Breast epithelium (tissue), 4 donors: ENCODE measurements at places on chromosomes 7 and 10.

DNA sequence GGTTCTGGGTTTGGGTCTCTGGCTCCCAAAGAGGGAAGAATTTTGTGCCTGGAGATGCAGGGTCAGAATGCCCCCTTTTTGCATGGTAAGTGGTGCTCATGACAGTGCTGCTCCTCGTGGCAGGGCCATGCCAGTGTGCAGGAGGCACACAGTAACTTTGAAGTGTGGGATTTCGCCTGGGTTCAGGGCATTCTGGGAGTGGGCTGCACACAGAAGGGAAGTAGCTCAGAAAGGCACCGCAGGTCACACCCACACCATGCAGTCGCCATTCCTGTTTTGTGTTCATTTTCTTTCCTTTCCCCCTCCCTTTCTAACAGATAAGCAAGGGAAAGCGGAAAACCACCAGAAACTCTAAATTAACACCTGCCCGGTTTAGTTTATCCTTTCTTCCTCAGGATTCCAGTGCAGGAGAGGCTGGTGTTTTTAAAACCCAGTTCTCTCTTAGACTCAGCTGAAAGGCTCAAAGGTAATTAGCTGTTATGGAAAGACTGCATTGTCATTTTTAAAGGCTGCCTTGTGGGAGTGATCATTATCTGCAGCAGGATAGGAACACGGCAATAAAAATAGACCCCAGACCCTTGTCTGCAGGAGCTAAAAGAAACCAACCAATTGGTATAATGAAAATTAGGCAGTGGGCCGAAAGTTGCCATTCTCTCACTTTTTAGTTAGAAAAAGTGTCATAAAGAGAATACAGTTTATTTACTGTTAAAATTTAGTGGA, 50.2 kb downstream of the EEPD1 start:
- DNase-seq = no peak
- H3K4me3 ChIP-seq = no peak overlapping the region
- H3K4me1 ChIP-seq = no peaks in the 10 kb centered on the region

- DNase-seq = no peak
- no peak overlapping the region for H3K4me3 ChIP-seq
- no peaks in the 10 kb centered on the region for H3K36me3 ChIP-seq
- no peak overlapping the region for H3K27ac ChIP-seq
Measured at GRCh38 chr7:121003986-121004685, 15.6 kb downstream of the CPED1 start.

DNA sequence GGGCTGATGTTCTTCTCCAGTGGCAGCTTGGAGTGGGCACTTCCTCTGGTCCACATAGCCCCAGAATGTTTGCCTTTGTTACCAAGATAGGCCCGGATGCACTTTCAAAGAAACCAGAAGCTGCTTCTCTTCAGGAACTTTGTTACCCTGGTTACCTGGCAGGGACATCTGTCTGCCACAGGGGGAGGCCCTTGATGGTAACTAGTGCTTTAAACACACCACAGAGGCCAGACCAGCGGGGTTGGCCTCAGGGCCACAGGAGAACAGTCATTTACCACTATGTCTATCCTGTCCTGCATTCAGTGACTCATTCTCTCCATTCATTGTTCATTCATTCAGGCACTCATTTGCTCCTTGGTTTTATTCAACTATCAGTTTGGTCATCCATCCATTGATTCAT, 11.9 kb upstream of the PLEKHA1 start:
- H3K4me1 ChIP-seq = no peaks in the 10 kb centered on the region
- no peak overlapping the region for H3K27ac ChIP-seq
- H3K36me3 ChIP-seq = no peaks in the 10 kb centered on the region
- DNase-seq = no peak

DNA sequence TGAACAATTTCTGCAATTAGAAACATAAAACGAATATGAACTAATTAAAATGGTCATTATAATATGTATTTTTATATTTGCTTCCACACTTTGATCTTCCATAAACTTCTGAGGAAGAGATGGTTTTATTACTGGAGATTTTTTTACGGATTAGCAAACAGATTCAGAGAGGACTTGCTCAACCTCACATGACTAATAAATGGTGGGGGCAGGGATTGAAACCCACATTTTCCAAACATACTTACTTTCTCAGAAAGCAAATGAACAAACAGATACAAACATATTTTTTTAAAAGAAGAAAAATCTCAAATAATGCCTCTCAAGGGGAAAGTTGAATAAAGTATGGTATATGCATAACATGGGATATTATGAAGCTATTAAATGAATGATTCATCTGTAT, 18.3 kb downstream of the ANKMY2 start:
- no peaks in the 10 kb centered on the region for H3K36me3 ChIP-seq
- H3K27ac ChIP-seq = no peak overlapping the region
- H3K4me3 ChIP-seq = no peak overlapping the region
- DNase-seq = no peak
- no peaks in the 10 kb centered on the region for H3K4me1 ChIP-seq

DNA sequence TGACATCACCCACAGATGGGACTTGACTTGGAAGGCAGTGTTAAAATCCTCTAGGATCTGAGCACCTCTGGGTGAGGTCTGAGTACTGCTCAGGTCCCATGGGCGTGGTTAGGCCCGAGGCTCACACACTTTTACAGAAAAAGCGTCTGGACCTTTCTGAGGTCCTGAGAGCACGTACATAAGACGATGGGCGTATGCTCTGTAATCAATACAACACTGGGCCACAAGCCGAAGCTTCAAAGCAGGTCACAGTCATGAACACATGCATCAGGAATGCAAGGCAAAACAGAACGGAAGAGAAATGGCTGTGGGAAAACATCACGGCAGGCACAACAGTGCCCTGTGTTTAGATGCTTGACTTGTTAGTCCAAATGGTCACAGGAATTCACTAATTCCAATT, 112.2 kb downstream of the LARP4B start:
- no peaks in the 10 kb centered on the region for H3K4me1 ChIP-seq
- H3K27ac ChIP-seq = peak overlapping the region; percentile 26
- DNase-seq = no peak
- H3K27me3 ChIP-seq = no peaks in the 10 kb centered on the region
- no peak overlapping the region for H3K4me3 ChIP-seq

- no peaks in the 10 kb centered on the region for H3K36me3 ChIP-seq
- no peak for DNase-seq
- no peaks in the 10 kb centered on the region for H3K4me1 ChIP-seq
- no peaks in the 10 kb centered on the region for H3K27me3 ChIP-seq
Measured at GRCh38 chr10:10807106-10807505, 210.6 kb upstream of the CELF2 start.

DNA sequence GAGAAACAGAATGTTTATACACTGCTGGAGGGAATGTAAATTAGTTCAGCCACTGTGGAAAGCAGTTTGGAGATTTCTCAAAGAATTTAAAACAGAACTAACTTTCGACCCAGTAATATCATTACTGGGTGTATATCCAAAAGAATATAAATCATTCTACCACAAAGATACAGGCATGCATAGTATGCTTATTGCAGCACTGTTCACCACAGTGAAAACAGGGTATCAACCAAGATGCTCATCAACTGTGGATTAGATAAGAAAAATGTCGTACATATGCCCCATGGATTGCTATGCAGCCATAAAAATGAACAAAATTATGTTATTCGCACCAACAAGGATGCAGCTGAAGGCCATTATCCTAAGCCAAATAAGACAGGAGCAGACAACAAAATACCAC, 343.1 kb upstream of the KCND2 start:
- H3K27me3 ChIP-seq = no peaks in the 10 kb centered on the region
- no peak for DNase-seq
- no peak overlapping the region for H3K4me3 ChIP-seq
- no peaks in the 10 kb centered on the region for H3K36me3 ChIP-seq
- H3K4me1 ChIP-seq = no peaks in the 10 kb centered on the region

GRCh38 chr10:110162741-110163145, 44.7 kb upstream of the MXI1 start:
- peaks cover 8% of the 10 kb centered on the region for H3K27me3 ChIP-seq
- H3K27ac ChIP-seq = no peak overlapping the region
- no peaks in the 10 kb centered on the region for H3K36me3 ChIP-seq
- H3K4me3 ChIP-seq = no peak overlapping the region

- no peaks in the 10 kb centered on the region for H3K36me3 ChIP-seq
- H3K27me3 ChIP-seq = no peaks in the 10 kb centered on the region
- H3K4me1 ChIP-seq = no peaks in the 10 kb centered on the region
- no peak overlapping the region for H3K4me3 ChIP-seq
Measured at GRCh38 chr7:12851142-12851541, 163.7 kb downstream of the ARL4A start.

- no peaks in the 10 kb centered on the region for H3K4me1 ChIP-seq
- no peaks in the 10 kb centered on the region for H3K27me3 ChIP-seq
- DNase-seq = no peak
- H3K27ac ChIP-seq = no peak overlapping the region
Measured at GRCh38 chr10:6918305-6918704, 338.2 kb upstream of the PRKCQ start.

DNA sequence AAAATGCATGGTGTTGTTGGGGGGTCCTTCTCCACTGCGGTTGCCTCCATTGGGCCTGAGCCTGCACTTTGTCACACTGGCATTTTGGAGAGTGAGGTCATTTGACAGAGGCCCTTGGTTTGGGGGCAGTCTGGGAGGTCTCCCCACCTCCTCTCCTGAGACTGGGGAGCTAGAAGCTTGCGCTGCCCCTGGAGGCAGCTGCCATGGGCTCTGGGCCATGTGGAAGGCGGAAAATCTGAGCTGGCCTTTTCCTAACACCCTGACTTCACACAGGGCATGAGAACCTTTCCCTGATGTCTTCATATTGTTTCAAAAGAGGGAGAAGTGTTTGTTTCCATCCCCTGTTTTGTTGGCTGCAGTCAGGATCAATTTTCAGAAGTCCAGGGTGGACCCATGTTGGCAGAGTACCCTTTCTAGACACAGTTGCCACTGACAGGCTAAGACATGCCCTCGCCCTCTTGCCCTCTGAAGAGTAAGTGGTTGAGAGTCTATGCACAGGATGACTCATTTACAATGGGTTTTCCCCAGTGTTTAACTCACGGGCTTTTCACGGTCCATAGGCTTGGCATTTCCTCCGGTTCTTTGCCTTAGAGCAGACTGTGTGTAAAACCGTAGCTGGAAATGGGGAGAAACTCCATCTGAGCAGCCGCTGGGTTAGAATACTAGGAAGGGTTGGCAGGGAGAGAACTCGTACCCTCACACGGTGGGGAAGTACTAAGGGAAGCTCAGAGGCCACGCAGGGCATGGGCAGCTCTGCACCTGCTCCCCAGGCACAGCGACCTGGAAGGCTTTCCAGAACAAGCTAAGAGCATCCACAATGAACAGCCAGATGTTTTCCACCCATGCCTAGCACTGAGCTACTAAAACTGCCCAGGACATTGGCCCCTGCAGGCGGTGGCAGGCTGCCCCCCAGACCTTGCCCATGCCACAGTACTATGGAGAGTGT, 655.0 kb downstream of the SDK1 start:
- H3K4me3 ChIP-seq = no peak overlapping the region
- H3K36me3 ChIP-seq = no peaks in the 10 kb centered on the region
- no peaks in the 10 kb centered on the region for H3K4me1 ChIP-seq
- DNase-seq = no peak

DNA sequence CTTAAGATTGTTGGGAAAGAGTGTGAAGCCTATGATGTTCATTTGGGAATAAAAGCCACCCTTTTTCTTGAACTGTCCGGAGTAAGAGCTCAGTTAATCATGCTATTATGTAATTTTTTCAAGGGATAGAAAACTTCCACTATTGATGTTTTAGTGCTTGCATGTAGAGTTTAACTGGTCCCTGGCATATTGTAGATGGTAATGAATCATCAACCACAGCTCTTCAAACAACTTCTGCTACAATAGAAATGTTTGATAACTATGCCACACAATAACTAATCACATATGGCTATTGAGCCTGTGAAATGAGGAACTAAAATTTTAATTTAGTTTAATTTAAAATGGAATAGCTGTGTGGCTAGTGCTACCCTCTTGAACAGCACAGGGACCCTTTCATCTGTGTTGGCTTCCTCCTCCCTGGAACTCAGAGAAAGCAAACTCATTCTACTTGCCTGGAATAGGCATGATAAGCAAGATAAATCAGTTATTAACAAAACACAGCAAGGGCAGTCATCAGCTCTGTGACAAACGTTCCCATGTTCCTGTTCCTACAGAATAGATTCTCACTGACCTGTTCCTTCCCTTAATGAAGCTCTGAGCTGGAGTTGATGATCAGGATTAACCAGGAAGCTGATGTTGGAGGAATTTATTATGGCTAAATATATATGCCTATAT, 4.9 kb upstream of the SRI start:
- H3K4me3 ChIP-seq = no peak overlapping the region
- H3K4me1 ChIP-seq = no peaks in the 10 kb centered on the region
- peak overlapping the region; percentile 38 for H3K27ac ChIP-seq
- H3K27me3 ChIP-seq = no peaks in the 10 kb centered on the region
- no peaks in the 10 kb centered on the region for H3K36me3 ChIP-seq
- DNase-seq = no peak

DNA sequence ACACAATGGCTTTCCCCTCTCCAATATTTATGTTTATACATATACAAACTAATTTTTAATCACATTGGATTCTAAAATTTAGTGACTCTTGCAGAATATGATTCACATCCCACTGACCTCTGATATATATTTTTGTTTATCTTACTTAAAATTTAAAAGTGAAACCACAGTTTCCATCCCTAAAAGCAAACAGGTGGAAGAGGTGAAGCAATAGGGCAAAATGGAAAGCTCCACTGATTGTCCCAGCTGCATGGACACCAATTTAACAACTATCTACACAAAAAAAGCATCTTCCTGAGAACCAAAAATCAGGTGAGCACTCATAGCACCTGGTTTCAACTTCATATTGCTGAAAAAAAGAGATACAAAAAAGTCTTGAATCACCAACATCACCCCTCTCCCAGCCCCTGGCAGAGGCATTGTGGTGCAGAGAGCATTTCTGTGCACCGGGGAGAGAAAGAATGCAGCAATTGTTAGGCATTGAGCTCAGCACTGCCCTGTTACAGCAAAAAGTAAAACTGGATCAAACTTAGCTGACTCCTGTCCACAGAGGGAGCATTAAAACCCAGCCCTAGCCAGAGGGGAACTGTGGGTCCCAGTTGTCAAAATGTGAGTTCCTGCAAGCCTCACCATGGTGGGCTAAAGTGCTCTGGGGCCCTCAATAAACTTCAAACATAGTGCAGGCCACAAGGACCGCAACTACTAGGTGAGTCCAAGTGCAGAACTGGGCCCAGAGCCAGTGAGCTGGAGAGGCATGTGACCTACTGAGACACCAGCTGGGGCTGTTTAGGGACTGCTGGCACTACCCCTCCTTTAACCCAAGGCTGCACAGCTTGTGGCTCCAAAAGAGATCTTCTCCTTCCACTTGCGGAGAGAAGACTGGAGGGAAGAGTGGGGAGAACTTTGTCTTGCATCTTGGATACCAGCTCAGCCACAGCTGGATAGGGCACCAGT, 92.1 kb downstream of the SIRT1 start:
- no peak overlapping the region for H3K27ac ChIP-seq
- no peaks in the 10 kb centered on the region for H3K27me3 ChIP-seq
- peak; percentile 54 for DNase-seq
- no peaks in the 10 kb centered on the region for H3K4me1 ChIP-seq
- no peaks in the 10 kb centered on the region for H3K36me3 ChIP-seq

DNA sequence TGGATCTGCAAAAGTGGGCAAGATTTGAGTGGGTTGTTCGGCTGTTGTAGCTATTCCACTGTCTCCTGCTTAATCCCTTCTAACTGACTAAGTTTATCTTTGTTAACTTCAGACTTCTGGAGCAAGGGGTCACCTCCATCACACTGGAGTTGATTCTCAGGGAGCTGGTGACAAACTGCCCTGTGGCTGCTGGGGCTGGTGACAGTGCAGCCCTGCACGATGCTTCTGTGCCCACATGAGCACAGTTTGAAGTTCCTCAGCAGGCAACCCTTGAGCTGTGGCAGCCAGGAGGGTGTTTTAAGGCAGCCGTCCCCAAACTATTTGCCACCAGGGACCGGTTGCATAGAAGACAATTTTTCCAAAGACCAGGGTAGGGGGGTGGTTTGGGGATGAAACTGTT, 40.5 kb downstream of the ADRB1 start:
- no peak overlapping the region for H3K27ac ChIP-seq
- no peak overlapping the region for H3K4me3 ChIP-seq
- H3K4me1 ChIP-seq = no peaks in the 10 kb centered on the region
- H3K36me3 ChIP-seq = no peaks in the 10 kb centered on the region
- H3K27me3 ChIP-seq = no peaks in the 10 kb centered on the region
